Stimulated activated CD4-positive, alpha-beta T cell treated with anti-CD3 and anti-CD28 coated beads, TNF-alpha, amount 100 ng/mL, for 24 hours (primary cell): ENCODE measurements at places on chromosomes 7 and 10.

DNA sequence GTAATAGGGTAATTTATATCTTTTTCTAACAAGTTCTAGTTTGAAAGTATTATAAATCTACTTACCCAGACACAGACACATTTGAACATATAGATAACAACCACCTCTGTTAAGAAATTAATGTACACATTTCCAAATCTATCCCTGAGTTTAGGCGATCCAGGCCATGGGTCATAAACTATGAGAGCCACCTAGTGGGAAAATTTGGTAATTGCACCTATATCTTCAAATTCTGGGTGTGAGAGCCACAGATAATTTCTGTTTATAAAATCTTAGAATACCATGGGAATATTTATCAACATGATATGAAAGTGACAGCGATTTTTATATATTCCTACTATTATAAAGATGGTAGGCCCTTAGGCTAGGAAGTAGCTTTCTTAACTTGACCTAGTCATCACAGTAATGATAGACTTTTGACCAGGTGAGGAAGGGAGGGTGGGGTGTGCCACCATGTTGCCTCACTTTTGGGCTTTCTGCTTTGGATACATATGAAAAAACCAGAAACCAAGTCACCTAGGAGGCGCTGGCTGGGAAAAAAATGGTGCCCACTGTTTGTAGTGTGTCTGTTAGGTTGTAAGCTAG, 8.0 kb upstream of the EPHA1 start:
- DNase-seq: no peak

- DNase-seq: no peak
These were observed 90.9 kb downstream of the CHST15 start for GRCh38 chr10:124002391-124003069.

GRCh38 chr7:70313271-70313670, 715.0 kb downstream of the AUTS2 start:
- no peak for DNase-seq

DNA sequence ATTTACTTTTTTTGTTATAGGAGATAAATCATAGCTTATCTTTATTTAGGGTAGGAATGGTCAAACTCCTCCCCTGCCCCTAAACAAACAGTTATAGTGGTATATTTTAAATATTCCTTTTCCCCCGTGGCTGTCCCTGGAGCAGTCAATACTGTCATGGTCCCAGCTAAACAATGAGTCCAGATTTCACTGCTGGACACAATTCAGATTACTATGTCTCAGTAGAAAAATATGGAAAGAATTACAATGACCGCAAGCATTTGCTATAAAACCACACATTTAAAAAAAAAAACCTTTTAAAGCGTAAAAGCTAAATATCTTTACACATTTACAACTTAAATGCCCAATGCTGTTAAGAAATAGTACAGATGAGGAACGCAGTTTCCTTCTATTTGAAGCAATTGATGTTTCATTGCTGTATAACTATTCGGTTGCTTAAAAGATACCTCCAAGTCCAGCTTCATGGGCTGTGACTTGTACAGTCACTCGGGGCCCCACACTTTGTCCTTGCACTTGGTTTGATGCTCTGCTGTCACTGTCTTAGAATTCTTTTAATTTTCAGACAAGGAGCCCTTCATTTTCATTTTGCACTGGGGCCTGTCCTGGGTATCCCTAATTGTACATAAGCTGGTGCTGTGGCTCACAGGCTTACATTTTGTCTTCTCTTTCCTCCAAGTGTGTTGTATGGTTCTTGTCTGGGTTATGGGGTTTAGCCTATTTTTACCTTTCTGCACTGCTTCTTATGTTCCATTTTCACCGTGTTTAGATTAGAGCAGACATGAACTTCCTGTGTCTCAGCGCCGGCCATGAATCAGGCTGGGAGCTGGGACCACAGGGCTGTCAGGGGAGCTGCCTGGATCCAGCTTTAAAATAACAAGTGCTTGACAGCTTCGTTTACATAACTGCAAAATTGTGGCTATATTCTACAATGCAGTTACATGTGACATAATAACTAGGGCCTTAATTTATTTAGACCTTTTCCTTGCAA, 530.2 kb upstream of the FZD8 start:
- DNase-seq: no peak

DNA sequence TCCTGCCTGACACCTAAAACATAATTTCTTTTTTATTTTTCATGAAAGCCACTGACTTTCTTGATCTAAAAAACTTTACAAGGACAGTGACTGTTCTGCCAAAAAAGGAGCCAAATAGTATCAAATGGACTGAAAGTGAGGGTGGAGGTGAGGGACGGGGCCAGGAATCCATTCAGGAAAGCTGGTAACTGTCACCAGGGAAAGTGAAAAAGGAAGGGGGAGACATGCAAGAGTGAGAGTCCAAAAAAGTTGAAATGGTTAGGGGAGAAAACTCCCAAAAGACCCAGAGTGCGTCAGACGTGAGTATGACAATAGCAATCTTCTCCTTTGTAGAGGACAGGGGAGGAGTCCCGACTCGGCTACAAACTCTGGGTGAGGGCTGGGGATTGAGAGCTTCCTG, 2.9 kb upstream of the PRAP1 start:
- no peak for DNase-seq

GRCh38 chr7:108802650-108803049, 233.0 kb downstream of the DNAJB9 start:
- DNase-seq: no peak

- no peak for DNase-seq
These were observed 110.2 kb downstream of the ELAPOR2 start for GRCh38 chr7:86949052-86949778.

DNA sequence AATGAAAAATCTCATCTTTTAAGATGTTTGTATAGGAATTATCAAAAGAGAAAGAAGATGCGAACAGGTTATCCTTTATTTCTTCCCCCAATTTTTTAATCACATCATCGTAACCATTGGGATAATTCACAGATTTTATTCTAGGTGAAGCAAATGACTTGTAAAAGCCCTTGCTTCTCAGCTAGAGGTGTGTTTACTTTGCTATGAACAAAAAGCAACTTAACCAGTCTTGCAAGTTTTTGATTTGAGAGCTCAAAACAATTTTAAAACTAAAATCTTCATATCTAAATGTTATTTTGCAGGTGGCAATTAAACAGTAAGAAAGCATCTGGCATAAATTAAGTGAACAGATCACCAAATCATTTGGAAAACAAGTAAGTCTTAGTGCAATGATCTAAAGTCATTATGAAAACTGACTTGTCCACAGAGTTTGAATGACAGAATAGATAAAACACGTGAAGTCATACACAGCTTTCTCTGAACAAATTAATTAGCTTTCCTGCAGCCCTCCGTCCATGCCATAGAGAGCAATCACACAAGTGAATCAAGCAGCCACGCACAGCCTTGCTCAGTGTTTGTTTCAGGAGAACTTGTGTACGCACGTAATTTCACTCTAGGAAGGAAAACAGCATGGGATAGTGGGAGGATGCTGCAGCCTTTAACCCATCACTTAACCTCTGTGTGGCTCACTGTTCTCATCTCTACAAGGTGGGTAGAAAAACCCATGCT, 85.0 kb upstream of the ZNF800 start:
- DNase-seq: no peak

GRCh38 chr10:71201849-71202248, 10.5 kb upstream of the UNC5B start:
- DNase-seq: no peak

- no peak for DNase-seq
These were observed 89.5 kb upstream of the ZNF438 start for GRCh38 chr10:31120961-31121685.
